ENCODE measurements at places on chromosomes 11 and 22.

DNA sequence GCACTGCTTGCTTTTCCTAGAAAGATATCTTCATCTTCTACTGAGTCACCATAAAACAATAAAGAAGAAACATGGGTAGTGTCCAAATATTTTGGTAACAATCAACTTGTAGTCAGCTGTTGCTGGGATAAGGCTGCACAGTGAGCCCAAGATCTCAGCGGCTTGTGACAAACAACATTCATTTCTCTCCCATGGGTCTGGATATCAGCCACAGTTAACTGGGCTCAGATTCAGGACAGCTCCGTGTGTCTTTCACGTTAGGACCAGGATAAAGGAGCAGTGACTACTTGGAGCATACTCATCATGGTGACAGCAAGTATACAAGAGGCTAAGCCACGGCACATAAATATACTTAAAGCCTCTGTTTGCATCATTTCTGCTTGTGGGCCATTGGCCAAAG, 27.9 kb upstream of the GRK3 start:
- DNase-seq, result no peak

GRCh38 chr22:47033648-47034000, 271.2 kb downstream of the TBC1D22A start:
- no peak for DNase-seq

DNA sequence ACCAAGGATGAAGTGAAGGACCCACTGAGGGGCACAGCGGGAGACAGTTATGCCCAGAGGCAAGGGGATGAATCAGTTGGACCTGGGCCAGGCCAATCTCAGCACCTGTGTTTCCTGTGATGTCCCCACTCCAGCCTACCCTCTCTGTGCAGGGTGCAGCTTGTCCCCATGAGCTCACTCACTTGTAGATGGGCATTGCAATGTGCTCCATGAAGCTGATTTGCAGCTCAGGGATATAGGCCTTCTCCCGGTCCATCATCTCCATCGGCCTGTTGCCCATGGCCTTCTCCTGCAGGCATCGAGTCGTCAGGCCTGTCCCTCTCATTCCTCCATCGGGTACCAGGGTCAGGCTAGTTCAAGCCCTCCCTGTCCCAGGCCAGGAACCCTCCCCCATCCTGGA, 96.2 kb downstream of the PDE2A start:
- no peak for DNase-seq

GRCh38 chr22:38799265-38800002, 5.5 kb upstream of the DNAL4 start:
- no peak for DNase-seq

DNA sequence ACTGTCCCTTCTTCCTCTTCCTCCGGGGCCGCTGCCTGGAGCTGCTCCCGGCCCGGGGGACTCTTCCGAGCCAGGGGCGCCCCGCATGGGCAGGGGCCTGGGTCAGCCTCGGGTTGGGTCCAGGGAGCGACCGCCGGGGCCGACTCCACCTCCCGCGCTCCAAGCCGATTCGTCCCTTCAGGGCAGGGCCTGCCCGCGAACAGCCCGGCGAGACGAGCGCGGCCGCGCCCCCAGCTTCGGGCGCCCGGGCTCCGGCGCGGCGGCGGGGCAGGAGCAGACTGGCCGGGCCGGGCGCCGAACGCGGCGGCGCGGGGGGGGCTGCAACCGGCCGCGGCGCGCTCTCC, at the start of gene LARGE1:
Gene LARGE1 (minus strand): TSS at position 280 of the 344 bp plus-strand sequence.
- no peak for DNase-seq

GRCh38 chr22:32692371-32692770, 109.1 kb upstream of the TIMP3 start:
- no peak for DNase-seq

DNA sequence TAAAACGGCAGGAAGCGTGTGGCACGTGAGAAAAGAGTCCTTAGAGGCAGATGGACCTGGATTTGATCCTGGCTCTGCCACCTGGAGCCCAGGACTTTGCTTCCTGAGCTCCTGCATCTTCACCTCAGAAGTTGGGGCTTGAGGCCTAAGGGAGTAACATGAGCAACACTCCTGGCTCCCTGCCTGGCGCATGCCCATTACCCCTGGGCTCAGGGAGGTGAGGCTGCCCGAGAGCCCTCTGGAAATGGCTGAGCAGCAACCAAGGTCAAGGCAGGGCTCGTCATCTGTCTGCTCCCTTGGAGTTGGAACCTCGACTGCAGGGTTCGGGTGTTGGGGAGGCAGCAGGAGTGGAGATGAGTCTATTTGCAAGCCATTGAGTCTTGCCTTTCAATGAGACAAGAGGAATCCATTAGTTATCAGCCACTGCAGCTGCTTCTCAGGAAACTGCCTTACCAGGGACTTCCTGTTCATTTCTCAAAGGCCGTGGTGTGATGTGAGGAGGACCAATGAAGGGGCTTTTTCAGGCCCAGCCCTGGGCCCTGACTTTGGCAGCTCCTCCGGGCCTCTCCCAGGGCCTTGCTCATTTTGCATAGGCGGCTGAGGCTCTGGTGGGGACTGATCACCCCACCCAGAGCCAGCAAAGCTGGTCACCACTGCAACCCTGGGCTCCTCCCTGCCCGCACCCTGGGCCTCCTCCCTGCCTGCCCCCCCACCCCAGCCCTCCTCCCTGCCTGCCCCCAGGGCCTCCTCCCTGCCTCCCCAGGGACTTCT, 6.4 kb downstream of the FADS2 start:
- DNase-seq, result no peak

- peak; percentile 83 for DNase-seq
Observed at GRCh38 chr11:925496-926301, at the start of gene AP2A2. TSS of gene AP2A2 (plus strand) at chr11:925870. CDS start at chr11:926022, 152 bp downstream.

- no peak for DNase-seq
Observed at GRCh38 chr22:48855013-48855412, 972.7 kb downstream of the BRD1 start.

DNA sequence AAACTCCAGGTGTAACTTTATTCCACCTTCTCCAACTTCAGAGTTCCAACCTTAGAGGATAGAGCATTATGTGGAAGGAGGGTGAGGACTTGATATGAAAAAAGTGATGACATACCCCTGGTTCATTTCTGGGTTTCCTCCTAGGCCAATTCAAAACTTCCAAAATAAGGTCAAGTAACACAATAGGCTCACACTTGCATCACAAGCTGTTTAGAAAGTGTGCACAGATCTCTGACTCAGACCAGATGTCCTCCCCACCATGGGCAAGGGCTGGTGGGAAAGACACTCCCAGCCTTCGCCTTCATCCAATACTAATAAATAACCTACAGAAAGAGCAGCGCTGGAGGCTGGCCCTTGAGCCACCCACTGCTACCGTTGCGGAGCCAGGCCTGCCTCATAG, 5.8 kb upstream of the BUD13 start:
- DNase-seq, result no peak

- DNase-seq, result no peak
Observed at GRCh38 chr11:102488208-102488607, 35.6 kb upstream of the TMEM123 start.

- DNase-seq, result no peak
Observed at GRCh38 chr22:45877651-45878050, 99.3 kb downstream of the WNT7B start.

DNA sequence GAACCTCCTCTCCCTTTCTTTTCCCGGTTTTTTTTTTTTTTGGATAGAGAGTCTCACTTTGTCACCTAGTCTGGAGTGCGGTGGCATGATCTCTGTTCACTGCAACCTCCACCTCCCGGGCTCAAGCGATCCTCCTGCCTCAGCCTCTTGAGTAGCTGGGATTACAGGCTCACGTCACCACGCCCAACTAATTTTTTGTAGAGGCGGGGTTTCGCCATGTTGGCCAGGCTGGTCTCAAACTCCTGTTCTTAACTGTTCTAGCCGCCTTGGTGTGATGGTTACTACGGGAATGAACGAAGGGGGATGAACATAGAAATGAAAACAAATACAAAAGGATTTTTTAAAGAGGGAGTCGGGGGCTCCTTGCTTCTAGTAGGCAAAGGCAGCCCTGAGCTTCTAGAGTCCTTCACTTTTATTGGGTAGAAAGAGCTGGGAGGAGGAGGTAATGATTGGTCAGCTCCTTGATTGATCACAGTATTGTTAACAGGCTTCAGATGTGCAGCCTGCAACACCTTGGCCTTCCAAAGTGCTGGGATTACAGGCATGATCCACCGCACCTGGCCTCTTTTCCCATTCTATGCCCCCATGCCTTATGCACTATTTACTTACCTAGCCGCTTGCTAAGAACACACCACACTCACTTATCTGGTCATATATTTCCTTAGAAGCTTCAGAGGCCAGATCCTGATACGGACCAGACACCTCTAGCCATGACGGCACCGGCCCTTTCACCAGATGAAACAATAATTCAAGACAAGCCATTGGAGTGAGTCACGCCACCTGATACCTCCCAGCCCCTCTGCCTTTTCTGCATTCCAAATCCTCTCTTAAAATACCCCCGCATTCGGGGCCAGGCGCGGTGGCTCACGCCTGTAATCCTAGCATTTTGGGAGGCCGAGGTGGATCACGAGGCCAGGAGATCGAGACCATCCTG, 20.7 kb downstream of the SUSD2 start:
- DNase-seq, result no peak

DNA sequence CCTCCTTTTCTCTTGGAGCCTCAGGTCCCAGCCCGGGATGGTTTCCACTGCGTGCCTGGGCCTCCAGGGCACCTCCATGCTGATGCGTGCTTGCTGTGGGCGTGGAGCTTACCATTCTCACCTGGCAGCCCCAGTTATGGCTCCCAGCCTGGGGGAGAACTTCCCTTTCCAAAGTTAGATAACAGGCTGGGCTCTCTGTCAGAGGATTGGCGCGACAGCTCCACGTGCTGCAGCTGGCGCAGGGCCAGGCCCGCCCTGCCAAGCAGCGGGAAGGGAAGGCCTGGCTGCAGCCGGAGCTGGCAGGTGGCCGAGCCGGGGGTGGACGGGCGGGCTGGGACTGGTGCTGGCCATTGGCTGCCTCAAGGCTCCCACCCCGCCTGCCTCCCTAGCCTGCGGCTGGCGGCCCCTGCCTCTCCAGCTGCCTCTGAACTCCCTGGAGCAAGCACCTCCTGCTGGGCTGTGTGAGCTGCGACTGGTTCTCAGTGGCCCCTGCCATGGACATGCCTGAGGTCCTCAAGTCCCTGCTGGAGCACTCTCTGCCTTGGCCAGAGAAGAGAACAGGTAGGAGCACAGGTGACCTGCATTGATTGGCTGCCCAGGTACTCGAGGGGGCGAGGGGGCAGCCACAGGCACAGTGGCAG, 14.6 kb upstream of the TEF start:
- peak; percentile 97 for DNase-seq

Data from caudate nucleus (tissue), 63 donors.